ENCODE measurements at places on chromosomes 5 and 9. TPM values are rescaled to one million over a fixed set of nuclear protein-coding genes. Genes with fewer than 3 reads are reported as not detected.

DNA sequence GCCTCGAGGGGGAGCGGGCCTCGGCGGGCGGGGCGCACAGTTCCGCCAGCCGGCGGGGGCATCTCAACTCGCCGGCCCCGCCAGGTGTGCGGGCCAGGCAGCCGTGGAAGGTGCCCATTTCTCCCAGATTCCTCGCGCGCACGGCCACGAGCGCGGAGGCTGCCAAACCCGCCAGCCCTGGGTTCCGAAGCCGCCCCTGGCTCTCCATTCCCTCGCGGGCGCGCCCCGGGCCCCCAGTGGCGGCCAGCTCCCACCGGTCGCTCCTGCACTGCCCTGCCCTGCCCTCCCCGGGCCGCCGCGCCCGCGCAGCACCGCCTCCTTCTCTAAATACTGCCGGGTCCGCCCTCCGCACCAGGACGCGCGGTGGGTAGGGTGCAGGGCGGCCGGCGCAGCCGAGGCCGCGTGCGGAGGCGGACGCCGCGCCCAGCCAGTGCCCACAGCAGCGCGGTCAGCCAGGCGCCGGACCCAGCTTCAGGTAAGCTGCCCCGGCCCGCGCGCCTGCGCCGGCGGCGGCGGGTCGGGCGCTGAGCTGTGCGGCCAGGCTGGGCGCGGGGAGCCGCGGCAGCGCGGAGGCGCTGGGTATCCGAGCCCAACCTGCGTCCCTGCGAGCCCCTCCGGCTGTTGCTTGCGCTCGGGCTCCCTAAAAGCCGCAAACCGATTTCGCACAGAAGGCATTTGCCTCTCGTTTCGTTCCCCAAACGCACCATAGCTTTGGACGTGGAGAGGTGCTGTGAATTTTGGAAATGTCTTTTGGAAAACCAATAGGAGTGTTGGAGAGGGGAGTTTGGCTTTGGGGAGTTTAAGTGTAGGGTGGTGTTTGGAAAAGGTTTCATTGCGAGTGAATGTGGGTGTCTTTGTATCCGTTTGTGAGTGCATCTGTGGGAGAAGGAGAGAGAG is at the start of gene TMEM171:
TSS of gene TMEM171 (plus strand) at position 354 of the 897 bp plus-strand sequence. CDS start 2,799 bp downstream, outside the sequence.
- peak within 1 kb of the TSS; percentile 73 for H3K4me3 ChIP-seq
- peaks cover 5% of the 10 kb centered on the region for H3K4me1 ChIP-seq
- H3K27ac ChIP-seq, result no peak within 1 kb of the TSS
- H3K27me3 ChIP-seq, result no peaks in the 10 kb centered on the region
- no peak for DNase-seq

GRCh38 chr9:124639637-124640036 is 131.5 kb downstream of the NR6A1 start:
- H3K4me3 ChIP-seq, result no peak overlapping the region
- no peaks in the 10 kb centered on the region for H3K36me3 ChIP-seq
- no peak for DNase-seq
- no peaks in the 10 kb centered on the region for H3K27me3 ChIP-seq

- no peak overlapping the region for H3K27ac ChIP-seq
- H3K36me3 ChIP-seq, result peaks cover 5% of the 10 kb centered on the region
- no peak for DNase-seq
- H3K4me3 ChIP-seq, result no peak overlapping the region
- no peaks in the 10 kb centered on the region for H3K4me1 ChIP-seq
Observed at GRCh38 chr5:52956915-52957747, 32.0 kb upstream of the ITGA2 start.

GRCh38 chr5:106849266-106849665 is 821.5 kb downstream of the EFNA5 start:
- H3K27me3 ChIP-seq, result no peaks in the 10 kb centered on the region
- no peaks in the 10 kb centered on the region for H3K4me1 ChIP-seq
- H3K27ac ChIP-seq, result no peak overlapping the region
- H3K4me3 ChIP-seq, result no peak overlapping the region
- DNase-seq, result no peak

- DNase-seq, result no peak
- no peak overlapping the region for H3K4me3 ChIP-seq
- H3K27ac ChIP-seq, result no peak overlapping the region
- no peaks in the 10 kb centered on the region for H3K4me1 ChIP-seq
Observed at GRCh38 chr9:26856413-26857032, 36.1 kb downstream of the CAAP1 start.

DNA sequence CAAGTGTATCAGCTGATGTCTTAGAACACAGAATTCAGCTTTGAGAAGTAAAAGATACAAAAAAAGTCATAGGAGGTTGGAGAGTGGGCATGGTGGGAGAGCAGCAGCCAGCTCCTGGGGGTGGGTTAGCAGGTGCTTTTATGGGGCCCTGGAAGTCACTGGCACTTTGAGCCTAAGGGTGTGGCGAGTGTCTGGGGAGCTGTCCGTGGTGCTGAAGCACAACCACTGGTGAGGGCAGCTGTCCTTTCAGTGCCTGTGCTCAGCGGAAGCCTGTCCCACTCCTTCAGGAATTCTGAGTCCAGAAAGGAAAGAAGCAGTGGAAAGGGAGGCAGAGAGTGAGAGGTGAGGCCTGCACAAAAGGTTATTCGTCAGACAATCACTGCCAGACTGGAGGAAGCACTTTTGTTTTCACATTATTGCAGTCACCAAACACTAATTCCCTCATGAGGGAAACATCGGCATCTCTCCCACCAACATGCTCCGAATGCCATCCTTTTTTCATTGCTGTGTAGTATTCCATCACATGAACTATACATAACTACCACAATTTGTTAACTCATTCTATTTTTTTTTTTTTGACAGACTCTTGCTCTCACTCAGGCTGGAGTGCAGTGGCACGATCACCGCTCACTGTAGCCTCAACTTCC is 59.4 kb upstream of the RAPGEF1 start:
- no peaks in the 10 kb centered on the region for H3K4me1 ChIP-seq
- no peak for DNase-seq
- no peaks in the 10 kb centered on the region for H3K36me3 ChIP-seq
- no peaks in the 10 kb centered on the region for H3K27me3 ChIP-seq
- H3K27ac ChIP-seq, result no peak overlapping the region

- no peaks in the 10 kb centered on the region for H3K4me1 ChIP-seq
- H3K36me3 ChIP-seq, result peaks cover under 1% of the 10 kb centered on the region
- H3K27me3 ChIP-seq, result no peaks in the 10 kb centered on the region
Observed at GRCh38 chr5:80825786-80826460, 134.2 kb upstream of the RASGRF2 start.

DNA sequence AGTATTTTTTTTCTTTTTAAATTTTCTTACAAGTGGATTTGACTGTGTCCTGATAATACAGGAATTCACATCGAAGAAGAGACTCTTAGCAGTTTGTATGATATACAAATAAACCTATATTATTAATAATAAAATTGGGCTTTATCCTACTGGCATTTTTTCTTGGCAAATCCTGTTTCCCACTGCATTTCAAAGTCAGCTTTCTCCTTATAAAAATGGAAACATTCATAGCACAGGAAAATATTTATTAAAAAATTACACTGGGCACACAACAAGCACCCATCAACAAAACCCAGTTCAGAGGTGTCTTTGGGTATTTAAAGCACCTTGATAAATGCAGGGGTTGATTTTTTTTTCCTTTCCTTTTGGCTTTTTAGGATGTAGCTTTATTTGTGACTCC is 200.9 kb downstream of the MEF2C start:
- peaks cover 45% of the 10 kb centered on the region for H3K27me3 ChIP-seq
- H3K36me3 ChIP-seq, result no peaks in the 10 kb centered on the region
- no peak overlapping the region for H3K4me3 ChIP-seq
- DNase-seq, result no peak
- peaks cover 13% of the 10 kb centered on the region for H3K4me1 ChIP-seq

DNA sequence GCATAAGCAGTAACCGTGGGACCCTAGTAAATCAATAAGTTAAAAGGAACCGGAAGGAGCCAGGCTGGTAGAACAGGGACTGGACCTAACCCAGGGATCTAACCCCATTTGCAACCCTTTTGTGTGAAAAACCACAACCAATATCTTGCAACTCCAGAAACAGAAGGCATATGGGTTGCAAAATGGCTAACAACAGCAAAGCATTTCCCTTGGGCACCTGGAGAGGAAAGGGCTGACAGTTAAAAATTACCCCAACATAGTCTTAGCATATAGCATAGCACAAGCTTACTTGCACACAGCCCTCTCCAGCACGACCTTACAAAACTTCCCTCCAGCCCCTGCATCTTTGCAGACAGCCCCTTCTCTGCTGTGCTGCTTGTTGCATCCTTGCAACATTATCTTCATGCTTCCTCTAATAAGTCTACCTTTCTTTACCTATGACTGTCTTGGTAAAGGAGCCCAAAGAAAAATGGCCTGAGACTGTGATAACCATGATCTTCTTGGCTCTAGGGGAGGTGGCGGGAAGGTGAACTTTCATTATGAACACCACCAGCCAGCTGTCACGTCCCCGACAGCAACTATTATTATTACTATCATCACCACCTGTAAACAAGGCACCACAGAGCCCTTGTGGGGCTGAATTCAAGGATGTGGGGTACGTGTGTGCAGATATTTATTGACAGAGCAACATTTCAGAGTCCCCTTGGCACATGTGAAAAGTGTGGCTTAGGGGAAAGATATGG is 49.8 kb downstream of the PRRC1 start:
- no peaks in the 10 kb centered on the region for H3K4me1 ChIP-seq
- no peaks in the 10 kb centered on the region for H3K27me3 ChIP-seq
- no peaks in the 10 kb centered on the region for H3K36me3 ChIP-seq
- H3K4me3 ChIP-seq, result no peak overlapping the region

GRCh38 chr5:1507961-1508658 is 15.7 kb downstream of the LPCAT1 start:
- H3K4me3 ChIP-seq, result no peak overlapping the region
- H3K27me3 ChIP-seq, result no peaks in the 10 kb centered on the region
- no peak for DNase-seq

GRCh38 chr5:102813740-102814139 is 58.6 kb downstream of the PAM start:
- no peak for DNase-seq
- H3K27me3 ChIP-seq, result no peaks in the 10 kb centered on the region
- no peaks in the 10 kb centered on the region for H3K36me3 ChIP-seq

DNA sequence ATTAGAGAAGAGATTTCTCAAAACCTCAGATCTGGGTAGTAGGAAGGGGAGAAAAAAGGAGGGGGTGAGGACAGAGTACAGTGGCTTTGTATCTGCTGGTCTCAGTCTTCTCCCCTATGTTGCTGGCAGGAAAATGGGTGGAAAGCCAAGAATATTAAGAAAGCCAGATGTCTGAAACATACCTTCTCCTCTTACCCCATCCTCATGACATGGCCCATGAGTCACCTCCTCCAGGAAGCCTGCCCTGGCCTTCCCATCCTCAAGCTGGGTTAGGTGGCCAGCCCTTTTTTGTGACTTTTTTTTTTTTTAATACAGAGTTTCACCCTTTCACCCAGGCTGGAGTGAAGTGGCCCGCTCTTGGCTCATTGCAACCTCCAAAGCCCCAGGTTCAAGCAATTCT is 61.8 kb downstream of the ABCA1 start:
- DNase-seq, result no peak
- H3K4me3 ChIP-seq, result no peak overlapping the region
- no peaks in the 10 kb centered on the region for H3K27me3 ChIP-seq
- H3K4me1 ChIP-seq, result peaks cover 19% of the 10 kb centered on the region

- no peaks in the 10 kb centered on the region for H3K4me1 ChIP-seq
- no peak for DNase-seq
- H3K27ac ChIP-seq, result no peak overlapping the region
- H3K4me3 ChIP-seq, result no peak overlapping the region
- H3K36me3 ChIP-seq, result no peaks in the 10 kb centered on the region
Observed at GRCh38 chr9:91972076-91972626, 22.1 kb upstream of the ROR2 start.

GRCh38 chr9:20621471-20622329 is 599 bp downstream of the MLLT3 start:
- H3K27ac ChIP-seq, result peak overlapping the region; percentile 79
- H3K4me3 ChIP-seq, result peak overlapping the region; percentile 93
- no peaks in the 10 kb centered on the region for H3K36me3 ChIP-seq

DNA sequence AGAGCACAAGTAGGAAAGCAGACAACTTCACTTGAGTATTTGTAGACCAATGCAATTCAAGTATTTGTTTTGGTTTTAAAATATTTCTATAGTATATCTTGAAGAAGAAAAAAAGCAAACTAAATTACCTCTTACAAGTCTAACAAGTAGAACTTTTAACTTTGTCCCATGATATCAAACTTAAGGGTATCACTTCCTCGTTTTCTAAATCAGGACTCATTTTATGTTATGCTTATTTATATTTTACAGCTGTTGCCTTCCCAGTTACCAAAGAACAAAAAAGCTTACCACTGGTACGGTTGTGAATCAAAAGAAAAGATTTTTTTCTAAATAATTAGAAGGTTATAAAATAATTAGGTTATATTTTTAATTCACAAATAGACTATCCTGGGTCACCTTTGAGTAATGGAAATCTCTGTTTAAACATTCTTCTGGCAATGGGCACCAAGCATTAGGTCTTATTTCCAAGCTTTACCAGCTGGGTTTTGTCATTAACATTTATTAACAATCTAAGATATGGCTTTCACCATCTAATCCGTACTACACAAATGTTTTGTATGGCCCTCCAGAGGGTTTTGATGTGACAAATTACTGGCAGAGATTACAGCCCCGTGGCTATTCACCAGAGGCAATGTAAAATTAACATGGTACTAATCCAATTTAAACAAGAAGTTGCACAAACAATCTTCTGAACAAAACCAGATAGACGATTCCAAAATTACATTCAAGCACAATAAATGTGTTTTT is 63.6 kb downstream of the CEP120 start:
- peak overlapping the region; percentile 26 for H3K27ac ChIP-seq
- peaks cover 22% of the 10 kb centered on the region for H3K4me1 ChIP-seq
- no peak overlapping the region for H3K4me3 ChIP-seq
- no peaks in the 10 kb centered on the region for H3K27me3 ChIP-seq
- DNase-seq, result no peak
- no peaks in the 10 kb centered on the region for H3K36me3 ChIP-seq

DNA sequence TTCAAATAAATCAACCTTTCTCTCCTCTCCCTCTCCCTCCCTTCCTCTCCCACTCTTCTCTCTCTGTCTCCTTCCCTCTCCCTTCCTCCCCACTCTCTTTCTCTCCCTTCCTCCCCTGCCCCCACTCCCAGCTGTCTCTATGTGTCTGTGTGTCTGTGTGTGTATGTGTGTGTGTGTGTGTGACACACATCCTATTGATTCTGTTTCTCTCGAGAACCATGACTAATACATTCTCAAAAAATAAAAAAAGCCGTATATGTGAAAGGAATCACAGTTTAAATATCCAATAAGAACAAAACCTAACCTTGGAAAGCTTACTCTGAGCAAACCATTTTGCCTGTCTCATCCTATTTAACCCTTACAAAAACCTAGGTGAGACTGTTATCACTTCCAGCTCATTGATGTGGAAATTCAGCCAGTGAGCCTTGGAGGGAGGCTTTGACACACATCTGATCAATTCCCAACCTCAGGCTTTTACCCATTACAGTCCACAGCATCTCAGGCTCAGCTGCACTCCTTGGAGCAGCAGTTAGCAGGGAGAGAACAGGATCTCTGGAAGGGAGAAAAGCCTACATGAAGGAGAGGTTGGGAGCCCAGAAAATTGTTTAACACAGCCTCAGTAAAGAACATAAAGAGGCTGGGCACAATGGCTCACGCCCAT is 8.3 kb downstream of the HSD17B3 start:
- no peak for DNase-seq
- H3K4me3 ChIP-seq, result no peak overlapping the region
- no peak overlapping the region for H3K27ac ChIP-seq
- H3K27me3 ChIP-seq, result no peaks in the 10 kb centered on the region
- no peaks in the 10 kb centered on the region for H3K36me3 ChIP-seq

The LCN6 gene
- total RNA-seq, result 25.3 TPM

The TRPM3 gene
- total RNA-seq, result 5.0 TPM

The TMEFF1 gene
- not detected for total RNA-seq

The TSSK1B gene
- not detected for total RNA-seq

The GOLGA1 gene
- total RNA-seq, result 22.2 TPM

The GABBR2 gene
- total RNA-seq, result not detected

The TTLL11 gene
- total RNA-seq, result 25.7 TPM

The CORO2A gene
- 3.1 TPM for total RNA-seq

The CNOT6 gene
- total RNA-seq, result 24.8 TPM
